ENCODE measurements at places on chromosomes 5 and 9. TPM values are rescaled to one million over a fixed set of nuclear protein-coding genes. Genes with fewer than 3 reads are reported as not detected.
A peak's percentile ranks its signal among the peaks of the same experiment; 100 is the strongest.

DNA sequence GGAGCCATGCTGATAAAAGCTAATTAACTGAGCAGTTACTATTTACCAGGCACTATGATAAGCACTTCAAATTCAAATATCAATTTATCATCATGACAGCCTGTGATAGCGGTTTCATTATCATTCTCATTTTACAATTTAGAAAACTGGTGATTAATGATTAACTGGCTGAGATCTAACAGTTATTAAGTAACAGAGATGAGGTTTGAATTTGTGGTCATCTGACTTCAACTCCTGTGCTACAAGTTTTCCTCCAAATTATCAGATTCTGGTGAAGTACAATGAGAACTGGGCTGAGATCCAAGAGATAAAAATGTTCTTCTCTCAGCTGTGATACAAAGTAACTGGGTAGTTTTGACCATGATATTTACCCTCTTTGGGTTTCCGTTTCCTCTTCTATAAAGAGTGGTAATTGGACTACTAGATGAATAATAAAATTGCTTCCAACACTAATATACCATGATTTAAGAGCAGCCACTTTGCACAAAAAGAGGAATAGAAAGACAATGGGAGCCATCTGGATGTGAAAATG is 74.5 kb upstream of the CCNG1 start:
- no peak for DNase-seq

GRCh38 chr5:73950441-73950873 is 324.5 kb downstream of the ARHGEF28 start:
- no peak for DNase-seq

DNA sequence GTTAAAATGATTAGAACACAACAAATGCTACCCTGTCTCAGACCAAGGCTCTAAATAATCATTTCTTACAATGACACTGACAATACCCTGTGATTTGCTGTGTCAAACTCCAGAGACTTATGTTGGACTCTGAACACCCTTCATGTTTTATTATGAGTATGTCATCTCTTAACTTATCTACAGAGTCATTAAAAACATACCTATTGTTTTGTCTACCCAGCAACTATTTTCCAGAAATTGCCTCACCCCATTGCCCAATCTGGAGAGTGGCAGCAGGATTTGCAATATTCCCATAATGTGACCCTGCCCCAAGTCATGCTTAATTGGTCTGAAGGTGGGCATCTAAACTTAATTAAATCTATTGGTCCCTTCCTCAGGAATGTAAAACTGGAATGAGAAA is 23.0 kb upstream of the KIF2A start:
- no peak for DNase-seq

GRCh38 chr9:4574657-4575243 is 84.5 kb downstream of the SLC1A1 start:
- DNase-seq, result peak; percentile 50

- DNase-seq, result no peak
These were observed 118.4 kb upstream of the KCNN2 start for GRCh38 chr5:114243281-114243971.

DNA sequence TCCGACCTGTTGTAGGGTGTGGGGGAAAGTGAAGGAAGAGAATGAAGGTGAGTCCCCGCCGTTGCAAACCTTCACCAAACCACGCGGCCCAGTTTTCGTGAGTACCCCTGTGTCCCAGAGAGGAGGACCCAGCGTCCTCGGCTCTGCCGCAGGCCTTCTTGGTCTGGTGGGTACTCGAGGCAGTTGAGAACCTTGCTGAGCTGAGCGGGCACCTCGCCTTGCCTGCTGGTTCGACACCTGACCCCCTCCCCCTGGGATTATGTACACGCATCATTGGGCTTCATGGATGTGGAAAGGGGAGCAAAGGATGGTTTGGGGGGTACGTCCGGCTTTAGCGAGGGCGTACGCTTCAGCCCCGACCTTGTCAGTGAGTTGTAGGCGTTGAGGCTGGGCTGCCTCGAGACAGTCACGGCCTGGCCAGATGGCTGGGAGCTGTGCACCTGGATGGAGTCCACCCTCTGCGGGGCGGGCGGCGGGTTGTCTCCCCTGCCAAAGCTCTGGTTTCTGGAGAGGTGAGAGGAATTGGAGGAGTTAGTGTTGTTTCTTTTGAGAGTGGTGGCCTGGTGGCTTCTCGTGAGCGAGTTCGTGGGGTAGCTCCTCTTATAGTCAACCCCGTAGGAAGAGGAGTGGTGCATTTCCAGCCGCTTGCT is 128.1 kb downstream of the SEMA6A start:
- no peak for DNase-seq

- DNase-seq, result no peak
These were observed 39.5 kb downstream of the MACROH2A1 start for GRCh38 chr5:135359374-135360165.

The PPP1R26 gene
- 0.18 TPM for total RNA-seq

Measured in activated CD8-positive, alpha-beta memory T cell treated with anti-CD3 and anti-CD28 coated beads, Interleukin-2, amount 10 ng/mL, durations not matched to agents 7 days and 5 days (primary cell).